Globus pallidus (tissue), 1 donor: ENCODE measurements at places on chromosomes 5 and 9.
A peak's percentile ranks its signal among the peaks of the same experiment; 100 is the strongest.

DNA sequence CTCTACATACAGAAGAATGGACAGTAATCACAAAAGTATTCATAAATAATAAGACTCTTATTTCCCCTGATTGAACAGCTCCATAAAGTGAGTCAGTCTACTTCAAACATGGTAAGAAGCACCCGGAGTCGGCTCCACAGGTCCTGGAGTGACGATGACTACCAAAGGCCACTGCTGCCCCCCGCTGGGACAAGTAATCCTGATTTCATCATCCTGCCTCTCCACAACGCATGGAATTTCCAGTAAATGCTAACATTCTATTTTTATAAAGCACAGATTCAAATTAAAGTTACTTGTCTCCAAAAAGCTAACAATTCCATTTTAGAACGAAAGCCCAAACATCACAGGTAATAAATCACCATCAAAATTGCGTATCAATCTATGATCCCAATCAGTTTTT lies 16.2 kb downstream of the ATPSCKMT start:
- peak; percentile 34 for DNase-seq

GRCh38 chr9:114282926-114283325 lies 40.0 kb upstream of the ORM1 start:
- no peak for DNase-seq

GRCh38 chr9:8366161-8366926 lies 566.8 kb upstream of the DMAC1 start:
- DNase-seq, result no peak

- no peak for DNase-seq
Observed at GRCh38 chr5:82365744-82366228, 87.6 kb upstream of the RPS23 start.

DNA sequence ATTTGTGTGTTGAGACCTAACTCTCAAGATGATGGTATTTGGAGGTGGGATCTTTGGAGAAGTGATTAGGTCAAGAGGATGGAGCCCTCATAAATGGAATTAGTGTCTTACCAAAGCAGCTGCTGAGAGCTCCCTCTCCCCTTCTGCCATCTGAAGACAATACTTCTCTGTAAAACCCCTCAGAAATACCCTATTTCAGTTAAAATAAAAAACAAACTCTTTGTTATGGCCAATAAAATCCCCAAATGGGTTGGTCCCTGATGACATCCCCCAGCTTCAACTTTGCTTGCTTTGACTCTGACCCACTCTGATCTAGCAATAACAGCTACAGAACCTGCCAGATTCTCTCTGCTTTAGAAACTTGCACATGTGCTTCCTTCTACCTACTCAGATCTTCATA lies 100.9 kb downstream of the SNCAIP start:
- DNase-seq, result no peak

GRCh38 chr9:107224252-107224651 lies 58.8 kb upstream of the RAD23B start:
- no peak for DNase-seq

GRCh38 chr9:129402931-129403778 lies 217.7 kb downstream of the C9orf50 start:
- no peak for DNase-seq

DNA sequence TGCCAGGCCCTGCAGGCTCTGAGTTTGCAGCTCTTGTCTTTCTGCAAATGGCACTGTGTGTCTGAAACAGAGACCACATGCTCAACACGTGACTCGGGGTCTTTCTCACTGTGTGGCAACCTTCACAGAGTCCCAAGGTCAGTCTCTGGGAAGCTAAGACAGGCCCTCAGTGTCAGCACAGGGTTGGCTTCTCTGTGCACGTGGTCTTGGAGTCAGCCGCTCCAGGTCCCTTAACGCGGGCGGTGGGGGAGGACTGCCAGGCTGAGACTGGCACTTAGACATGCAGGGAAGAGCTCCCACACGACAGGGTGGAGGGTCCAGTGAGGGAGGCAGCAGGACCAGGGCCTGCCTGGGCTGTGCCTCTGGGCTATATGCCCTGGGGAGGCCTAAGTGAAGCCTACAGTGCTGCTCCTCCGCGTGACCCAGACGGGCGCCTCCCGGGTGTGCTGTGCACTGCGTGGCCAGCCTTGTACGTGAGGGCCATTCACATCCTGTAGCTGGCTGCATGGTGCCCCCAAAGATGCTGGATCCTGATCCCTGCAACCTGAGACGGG lies 76.8 kb downstream of the ADAMTS2 start:
- no peak for DNase-seq

GRCh38 chr5:63022403-63022802 lies 443.8 kb downstream of the LRRC70 start:
- DNase-seq, result no peak

GRCh38 chr5:118863345-118863744 lies 125.0 kb downstream of the DTWD2 start:
- no peak for DNase-seq

- peak; percentile 98 for DNase-seq
Observed at GRCh38 chr5:138655530-138656190, 80.5 kb upstream of the HSPA9 start.

GRCh38 chr9:124624735-124624992 lies 117.5 kb upstream of the NR5A1 start:
- DNase-seq, result peak; percentile 11

- peak; percentile 66 for DNase-seq
Observed at GRCh38 chr5:989961-990530, 18.6 kb upstream of the NKD2 start.

DNA sequence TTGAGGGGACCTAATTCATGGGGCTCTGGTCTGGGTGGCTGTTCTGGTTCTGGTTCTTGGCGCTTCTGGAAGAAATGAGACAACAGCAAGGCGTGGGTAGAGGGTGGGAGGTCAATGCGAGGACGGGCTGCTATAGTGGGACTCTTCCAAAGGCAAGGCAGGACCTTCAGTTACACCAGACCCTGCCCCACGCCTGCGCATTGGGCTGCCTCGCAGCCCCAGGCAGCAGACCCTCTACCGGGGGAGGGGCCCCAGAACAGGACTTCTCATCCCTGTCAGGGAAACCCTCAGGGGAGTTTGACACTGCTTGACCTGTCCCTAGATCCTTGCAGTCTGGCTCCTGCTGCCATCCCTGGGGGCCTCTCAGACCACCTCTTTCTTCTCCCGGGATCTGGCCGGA lies 18.5 kb downstream of the CCDC69 start:
- no peak for DNase-seq

GRCh38 chr5:133065471-133065870 lies 13.7 kb downstream of the HSPA4 start:
- DNase-seq, result no peak

DNA sequence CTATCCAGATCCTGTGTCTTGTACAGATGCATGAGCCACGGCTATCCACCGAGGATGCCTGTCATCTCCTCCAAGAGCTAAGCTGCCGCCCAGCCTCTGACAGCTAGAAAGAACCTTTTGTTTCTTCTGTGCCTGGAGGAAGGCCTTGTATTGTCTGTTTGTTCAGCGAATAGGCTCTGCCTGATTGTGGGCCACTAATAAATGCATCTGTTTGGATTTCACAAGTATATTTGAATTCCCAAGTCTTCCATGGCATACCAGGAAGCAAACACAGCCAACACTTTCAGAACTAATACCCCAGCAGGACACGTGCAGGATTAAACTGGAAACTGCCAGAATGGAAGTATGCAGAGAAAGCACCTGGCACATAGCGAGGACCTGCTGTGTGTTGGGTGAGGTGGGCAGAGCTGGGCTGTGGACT lies 92.7 kb upstream of the NEURL1B start:
- DNase-seq, result peak; percentile 81

DNA sequence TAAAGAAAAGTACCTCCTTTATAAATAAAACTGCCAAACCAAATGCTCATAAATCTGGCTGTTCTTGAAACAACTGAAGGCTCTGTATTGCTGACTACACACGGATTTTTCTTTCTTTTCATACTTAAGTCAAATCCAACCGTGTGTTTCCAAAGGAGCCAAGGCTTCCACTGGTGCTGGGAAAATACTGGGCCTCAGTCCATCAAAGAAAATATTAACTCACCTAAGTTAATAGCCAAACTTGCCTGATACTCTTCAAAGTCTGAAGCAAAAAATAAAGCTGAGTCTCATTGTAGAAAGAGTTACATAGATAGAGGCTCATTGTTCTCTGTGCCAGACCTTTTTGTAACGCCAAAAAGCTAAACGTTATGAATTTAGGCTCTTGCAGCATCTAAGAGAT lies 350.4 kb upstream of the CDH9 start:
- no peak for DNase-seq

DNA sequence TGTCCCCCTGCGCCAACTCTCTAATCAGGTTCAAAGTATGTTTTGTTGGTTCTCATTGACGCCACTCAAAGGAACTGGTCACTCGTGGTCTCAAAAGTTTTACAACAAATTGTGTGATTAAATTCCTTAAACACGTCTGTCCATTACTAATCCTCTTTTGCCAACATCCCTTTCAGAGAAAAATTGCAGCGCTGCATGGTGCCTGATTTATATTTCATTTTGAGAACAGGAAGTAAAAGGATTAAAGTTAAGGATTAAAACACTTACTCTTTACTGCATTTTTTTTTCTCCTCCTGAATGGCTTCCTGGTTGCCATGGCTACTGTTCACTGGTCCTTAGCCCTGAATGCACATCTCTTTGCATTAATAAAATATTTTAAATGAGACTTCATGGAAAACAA lies 383.5 kb downstream of the GLIS3 start:
- DNase-seq, result no peak
